ENCODE measurements at places on chromosomes 11 and 22. TPM values are rescaled to one million over a fixed set of nuclear protein-coding genes. Genes with fewer than 3 reads are reported as not detected.

DNA sequence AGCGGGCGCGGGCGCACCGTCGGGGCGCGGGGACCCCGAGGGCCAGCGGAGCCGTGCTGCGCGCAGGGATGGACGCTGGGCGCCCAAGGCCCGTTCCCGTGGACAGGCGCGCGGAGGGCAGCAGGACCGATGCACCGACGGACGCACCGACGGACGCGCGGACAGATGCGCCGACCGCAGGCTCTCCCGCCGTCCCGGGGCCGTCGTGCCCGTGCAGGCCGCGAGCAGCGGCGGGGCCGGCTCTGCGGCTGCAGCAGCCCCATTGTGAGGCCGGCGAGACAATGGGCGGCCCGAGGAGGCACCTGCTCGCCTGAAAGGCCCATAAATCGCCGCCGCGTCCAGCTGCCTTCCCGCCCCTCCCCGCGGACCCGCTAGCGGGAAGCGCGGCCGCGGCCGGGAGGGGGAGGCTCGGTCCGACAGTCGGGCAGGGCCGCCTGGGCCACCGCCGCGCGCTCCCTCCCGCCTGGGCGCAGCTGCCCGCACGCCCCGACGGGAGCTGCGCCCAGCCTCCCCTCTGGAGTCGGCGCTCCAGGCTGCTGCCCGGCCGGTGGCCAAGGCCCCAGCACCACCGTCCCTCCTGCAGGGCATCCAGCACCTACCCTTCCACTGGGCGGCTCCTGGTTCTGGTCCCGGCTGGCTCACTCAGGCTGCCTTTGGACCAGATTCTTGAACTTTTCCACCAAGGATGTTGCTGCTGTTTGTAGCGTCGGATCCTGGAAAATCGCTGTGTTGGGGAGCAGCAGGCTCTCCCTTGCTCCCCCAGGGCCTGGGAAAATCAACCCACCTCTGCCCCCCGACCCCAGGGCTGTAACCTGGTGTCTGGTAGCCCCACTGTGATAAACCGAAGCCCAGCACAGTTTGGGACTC lies 15.8 kb downstream of the CDKN1C start:
- H3K4me3 ChIP-seq = no peak overlapping the region
- DNase-seq = no peak

GRCh38 chr11:101180481-101180880 lies 50.9 kb upstream of the PGR start:
- no peak overlapping the region for H3K4me3 ChIP-seq
- H3K27me3 ChIP-seq = no peaks in the 10 kb centered on the region
- H3K36me3 ChIP-seq = no peaks in the 10 kb centered on the region
- no peaks in the 10 kb centered on the region for H3K4me1 ChIP-seq
- no peak for DNase-seq
- H3K27ac ChIP-seq = no peak overlapping the region

GRCh38 chr22:44964722-44965078 lies 45.1 kb downstream of the PHF21B start:
- no peaks in the 10 kb centered on the region for H3K4me1 ChIP-seq
- H3K36me3 ChIP-seq = no peaks in the 10 kb centered on the region
- H3K4me3 ChIP-seq = no peak overlapping the region
- H3K27me3 ChIP-seq = no peaks in the 10 kb centered on the region
- no peak overlapping the region for H3K27ac ChIP-seq

- H3K4me1 ChIP-seq = no peaks in the 10 kb centered on the region
- no peak for DNase-seq
- H3K36me3 ChIP-seq = no peaks in the 10 kb centered on the region
- H3K27ac ChIP-seq = peak overlapping the region; percentile 23
- peaks cover 17% of the 10 kb centered on the region for H3K27me3 ChIP-seq
- no peak overlapping the region for H3K4me3 ChIP-seq
Measured at GRCh38 chr11:120112174-120112796, 25.6 kb downstream of the TRIM29 start.

DNA sequence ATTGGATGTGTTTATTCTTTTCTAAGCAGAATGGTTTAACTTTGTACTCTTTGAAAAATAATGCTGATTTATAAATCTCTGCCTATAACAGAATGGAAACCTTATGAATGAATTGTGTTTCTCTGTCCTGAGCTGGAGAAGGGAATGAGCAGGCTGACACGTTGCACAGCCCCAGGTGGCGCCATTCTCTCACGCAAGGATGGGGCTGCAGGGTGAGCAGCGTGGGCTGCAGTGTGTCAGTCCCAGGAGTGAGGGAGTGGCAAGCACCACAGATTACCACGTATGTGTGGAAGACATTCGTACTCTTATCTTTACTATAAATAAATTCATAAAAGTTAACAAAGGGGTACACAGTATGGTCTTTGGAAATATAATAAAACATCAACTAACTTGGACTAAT lies 33.4 kb downstream of the FDX1 start:
- peak; percentile 64 for DNase-seq
- no peaks in the 10 kb centered on the region for H3K36me3 ChIP-seq
- no peak overlapping the region for H3K4me3 ChIP-seq
- no peaks in the 10 kb centered on the region for H3K4me1 ChIP-seq
- no peaks in the 10 kb centered on the region for H3K27me3 ChIP-seq
- no peak overlapping the region for H3K27ac ChIP-seq

DNA sequence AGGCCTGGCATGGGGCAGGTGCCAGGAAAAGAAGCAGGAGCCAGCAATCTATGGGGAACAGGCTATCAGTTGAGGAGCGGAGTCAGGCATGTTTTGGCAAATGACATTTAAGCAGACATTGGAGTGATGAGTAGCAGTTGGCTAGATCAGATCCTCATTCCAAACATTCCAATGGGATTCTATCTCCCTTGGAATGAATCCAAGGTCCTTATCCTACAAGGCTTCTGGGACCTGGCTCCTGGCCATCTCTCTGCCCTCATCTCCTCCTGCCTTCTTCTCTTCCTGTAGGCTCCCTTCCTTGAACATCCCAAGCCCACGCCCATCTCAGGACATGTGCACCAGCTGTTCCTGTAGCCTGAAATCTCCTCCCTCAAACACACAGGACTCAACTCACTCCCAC lies 1074.5 kb downstream of the TBC1D22A start:
- H3K4me3 ChIP-seq = no peak overlapping the region
- peaks cover 3% of the 10 kb centered on the region for H3K27me3 ChIP-seq
- no peak overlapping the region for H3K27ac ChIP-seq
- H3K36me3 ChIP-seq = no peaks in the 10 kb centered on the region

DNA sequence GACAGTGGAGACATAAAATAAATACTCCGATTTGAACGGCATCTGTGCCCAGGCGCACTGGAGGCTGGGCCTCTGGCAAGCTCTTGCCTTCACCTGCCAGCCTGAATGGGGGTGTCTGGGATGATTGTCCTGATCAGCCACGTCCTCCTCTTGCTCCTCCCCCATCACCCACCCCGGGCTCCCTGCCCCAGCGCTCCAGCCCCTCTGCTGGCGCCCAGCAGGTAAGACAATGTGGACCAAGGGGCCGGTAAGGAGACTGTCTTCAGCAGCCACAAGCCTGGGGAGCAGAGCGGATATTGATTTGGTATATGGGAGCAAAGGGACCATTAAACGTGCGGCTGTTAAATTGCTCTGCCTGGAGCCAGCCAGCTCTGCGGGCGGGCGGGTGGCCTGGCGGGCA lies 24.9 kb downstream of the WNT11 start:
- no peaks in the 10 kb centered on the region for H3K36me3 ChIP-seq
- H3K27me3 ChIP-seq = peaks cover 18% of the 10 kb centered on the region
- H3K4me3 ChIP-seq = no peak overlapping the region
- no peak for DNase-seq
- peaks cover 41% of the 10 kb centered on the region for H3K4me1 ChIP-seq

DNA sequence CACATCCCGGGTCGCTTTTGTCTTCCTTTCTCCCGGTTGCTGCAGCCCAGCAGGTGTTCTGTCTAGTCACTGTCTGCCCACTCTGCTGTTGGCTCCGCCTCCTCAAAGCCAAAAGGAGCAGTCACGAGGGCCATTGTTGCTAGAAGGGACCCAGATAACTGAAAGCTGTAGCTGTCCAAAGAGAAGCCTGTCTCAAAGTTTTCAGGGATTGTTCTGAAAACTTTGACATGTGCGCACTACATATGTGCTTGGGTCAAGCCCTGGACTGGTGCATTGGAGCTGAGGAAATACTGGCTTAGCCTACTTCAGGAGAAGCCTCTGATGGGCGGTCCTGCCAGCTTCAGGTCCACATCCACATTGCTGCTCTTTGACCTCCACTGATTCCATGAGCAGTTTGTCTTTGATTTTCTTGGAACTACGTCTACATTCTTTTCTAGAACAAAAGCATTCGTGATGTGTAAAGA lies 8.8 kb upstream of the OR2AT4 start:
- no peaks in the 10 kb centered on the region for H3K4me1 ChIP-seq
- no peak overlapping the region for H3K27ac ChIP-seq
- no peak for DNase-seq
- H3K4me3 ChIP-seq = no peak overlapping the region

DNA sequence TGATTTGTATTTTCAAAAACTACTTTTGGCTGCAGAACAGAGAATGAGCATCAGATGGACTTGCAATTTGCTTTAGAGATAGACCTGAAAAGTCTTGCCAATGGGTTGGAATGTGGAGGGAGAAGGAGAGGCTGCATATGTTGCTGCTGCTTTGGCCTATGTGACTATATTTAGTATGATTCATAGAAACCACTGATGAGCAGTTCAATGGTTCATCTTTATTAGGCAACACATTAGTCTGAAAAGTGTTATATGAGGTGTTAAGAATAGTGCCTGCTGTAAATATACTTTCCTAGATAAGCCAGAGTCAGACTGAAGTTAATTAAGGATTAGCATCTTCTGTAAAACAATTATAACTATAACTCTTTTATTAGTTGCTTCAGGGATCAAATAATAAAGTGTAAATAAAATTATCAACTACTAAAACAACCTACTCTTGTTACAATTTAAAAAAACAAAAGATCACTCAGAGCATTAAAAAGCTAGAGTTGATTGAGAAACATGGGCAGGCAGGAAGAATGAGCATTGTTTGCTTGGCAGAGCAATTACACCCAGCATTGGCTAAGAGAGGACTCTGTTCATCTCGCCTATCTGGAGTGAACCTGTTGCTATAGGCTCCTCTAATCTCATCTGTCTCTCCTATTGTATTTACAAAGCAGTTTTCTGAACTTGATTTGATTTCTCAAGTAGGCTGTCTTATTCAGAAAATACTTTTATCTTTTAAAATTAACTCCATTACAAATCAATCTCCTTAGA lies 36.3 kb downstream of the HORMAD2 start:
- peaks cover 2% of the 10 kb centered on the region for H3K27me3 ChIP-seq
- H3K4me3 ChIP-seq = no peak overlapping the region
- H3K4me1 ChIP-seq = peaks cover 4% of the 10 kb centered on the region
- DNase-seq = no peak

GRCh38 chr11:125117429-125117828 lies 6.0 kb upstream of the TMEM218 start:
- H3K4me3 ChIP-seq = no peak overlapping the region
- no peaks in the 10 kb centered on the region for H3K36me3 ChIP-seq
- no peak for DNase-seq
- no peaks in the 10 kb centered on the region for H3K4me1 ChIP-seq

GRCh38 chr22:37270928-37271650 lies 11.2 kb upstream of the CYTH4 start:
- no peaks in the 10 kb centered on the region for H3K36me3 ChIP-seq
- H3K4me1 ChIP-seq = no peaks in the 10 kb centered on the region
- no peak for DNase-seq
- H3K4me3 ChIP-seq = no peak overlapping the region

DNA sequence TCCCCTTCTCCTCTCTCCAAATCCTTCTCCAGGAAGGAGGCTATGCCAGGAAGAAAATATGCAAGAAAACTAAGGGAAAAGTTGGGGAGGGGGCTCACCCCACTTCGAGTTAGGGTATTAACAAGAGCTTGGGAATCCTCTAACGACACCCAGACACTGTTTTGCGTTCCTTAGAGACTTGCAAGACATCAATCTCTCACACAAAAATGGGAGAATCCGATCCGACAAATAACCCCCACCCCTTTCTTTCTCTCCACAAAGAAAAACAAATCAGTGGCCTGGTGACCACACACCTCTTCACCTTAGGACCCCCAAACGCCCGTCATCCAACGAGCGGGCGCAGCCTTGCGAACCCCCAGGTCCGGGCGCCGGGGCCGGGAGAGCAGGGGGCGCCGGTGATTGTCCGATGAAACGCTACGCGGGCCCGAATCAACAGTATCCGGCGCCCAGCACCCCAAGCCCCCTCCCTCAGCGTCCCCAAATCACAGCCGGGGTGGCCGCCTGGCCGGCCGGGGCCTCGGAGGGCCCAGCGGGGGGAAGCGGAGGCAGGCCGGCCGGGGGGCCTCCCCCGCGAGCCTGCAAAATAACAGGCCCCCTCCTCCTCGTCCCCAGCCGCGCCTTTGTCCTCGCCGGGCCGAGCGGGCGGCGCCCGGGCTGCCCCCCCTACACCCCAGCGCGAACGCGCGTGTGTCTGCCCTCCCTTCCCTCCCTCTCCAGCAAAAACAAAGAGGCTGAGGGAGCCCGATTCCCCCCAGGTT lies 690 bp downstream of the CSNK1E start:
- H3K4me1 ChIP-seq = peaks cover 33% of the 10 kb centered on the region
- H3K27me3 ChIP-seq = peaks cover 26% of the 10 kb centered on the region

DNA sequence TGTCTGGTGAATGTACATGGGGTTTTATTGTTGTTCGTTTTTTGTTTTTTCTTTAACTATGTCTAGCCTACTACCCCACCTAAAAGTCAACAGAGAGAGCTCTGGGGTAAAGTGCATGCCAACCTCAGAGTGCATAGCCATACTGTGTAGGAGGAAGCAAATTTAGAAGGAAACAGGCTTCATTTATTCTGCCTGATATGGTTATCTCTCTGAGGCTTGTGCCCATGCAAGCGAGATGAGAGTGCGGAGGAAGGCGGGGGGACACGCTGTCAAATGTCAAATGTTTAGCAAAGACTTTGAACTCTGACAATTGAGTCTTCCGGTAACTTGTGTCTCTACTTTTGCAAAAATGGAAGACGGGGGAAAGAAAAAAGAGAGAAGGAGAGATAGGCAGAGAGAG lies 295.5 kb downstream of the ETS1 start:
- DNase-seq = no peak
- no peak overlapping the region for H3K4me3 ChIP-seq
- H3K27me3 ChIP-seq = no peaks in the 10 kb centered on the region

DNA sequence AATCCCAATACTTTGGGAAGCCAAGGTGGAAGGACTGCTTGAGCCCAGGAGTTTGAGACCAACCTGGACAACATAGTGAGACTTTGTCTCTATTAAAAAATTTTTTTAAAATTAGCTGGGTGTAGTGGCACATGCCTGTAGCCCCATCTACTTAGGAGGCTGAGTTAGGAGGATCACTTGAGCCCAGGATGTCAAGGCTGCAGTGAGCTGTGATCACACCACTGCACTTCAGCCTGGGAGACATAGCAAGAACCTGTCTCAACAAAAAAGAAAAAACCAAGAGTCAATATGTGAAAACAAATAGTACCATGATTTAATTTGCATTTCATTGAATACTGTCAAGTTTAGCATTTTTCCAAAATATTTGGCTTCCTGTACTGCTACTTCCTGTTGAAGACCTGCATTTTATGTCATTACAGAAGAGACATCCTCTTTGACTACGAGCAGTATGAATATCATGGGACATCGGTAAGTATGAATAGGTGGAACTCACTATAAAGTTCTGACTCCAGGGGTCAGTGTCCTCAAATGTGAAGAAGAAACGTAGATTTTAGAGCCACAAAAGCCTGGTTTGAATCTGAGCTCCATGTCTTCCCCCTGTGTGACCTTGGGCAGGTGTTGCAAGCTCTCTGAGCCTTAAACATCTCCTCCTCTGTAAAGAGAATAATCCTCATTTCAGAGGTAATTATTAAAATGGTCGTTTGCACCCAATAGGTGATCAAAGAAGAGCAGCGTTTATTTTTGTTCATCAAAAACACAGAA lies 16.0 kb downstream of the CDC45 start:
- DNase-seq = peak; percentile 18
- H3K36me3 ChIP-seq = no peaks in the 10 kb centered on the region
- H3K27ac ChIP-seq = no peak overlapping the region
- H3K27me3 ChIP-seq = peaks cover 4% of the 10 kb centered on the region
- no peak overlapping the region for H3K4me3 ChIP-seq

RAC2 gene
- 16.6 TPM for total RNA-seq

TTC36 gene
- total RNA-seq = 0.56 TPM

PANX1 gene
- total RNA-seq = 9.9 TPM

All from endothelial cell (in vitro differentiated cells).